Globus pallidus (tissue), 1 donor: ENCODE measurements at places on chromosomes 16 and 17.

DNA sequence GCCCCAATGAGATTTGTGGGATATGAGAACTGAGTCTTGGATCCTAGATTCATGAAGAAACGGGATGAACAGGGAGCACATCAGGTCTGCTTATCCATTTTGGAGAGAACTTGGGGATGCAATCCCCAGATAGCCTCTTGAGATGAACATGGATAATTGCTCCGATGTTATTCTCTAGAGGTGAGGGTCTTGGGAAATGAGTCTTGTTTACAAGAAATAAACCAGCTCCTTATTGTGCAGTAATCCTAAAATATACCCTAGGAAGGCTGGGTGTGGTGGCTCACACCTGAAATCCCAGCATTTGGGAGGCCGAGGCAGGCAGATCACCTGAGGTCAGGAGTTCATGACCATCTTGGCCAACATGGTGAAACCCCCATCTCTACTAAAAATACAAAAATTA, at the start of gene OR1D2:
OR1D2 (minus strand) TSS at position 101 of the 400 bp plus-strand sequence. CDS start 11,426 bp downstream, outside the sequence.
- no peak for DNase-seq

DNA sequence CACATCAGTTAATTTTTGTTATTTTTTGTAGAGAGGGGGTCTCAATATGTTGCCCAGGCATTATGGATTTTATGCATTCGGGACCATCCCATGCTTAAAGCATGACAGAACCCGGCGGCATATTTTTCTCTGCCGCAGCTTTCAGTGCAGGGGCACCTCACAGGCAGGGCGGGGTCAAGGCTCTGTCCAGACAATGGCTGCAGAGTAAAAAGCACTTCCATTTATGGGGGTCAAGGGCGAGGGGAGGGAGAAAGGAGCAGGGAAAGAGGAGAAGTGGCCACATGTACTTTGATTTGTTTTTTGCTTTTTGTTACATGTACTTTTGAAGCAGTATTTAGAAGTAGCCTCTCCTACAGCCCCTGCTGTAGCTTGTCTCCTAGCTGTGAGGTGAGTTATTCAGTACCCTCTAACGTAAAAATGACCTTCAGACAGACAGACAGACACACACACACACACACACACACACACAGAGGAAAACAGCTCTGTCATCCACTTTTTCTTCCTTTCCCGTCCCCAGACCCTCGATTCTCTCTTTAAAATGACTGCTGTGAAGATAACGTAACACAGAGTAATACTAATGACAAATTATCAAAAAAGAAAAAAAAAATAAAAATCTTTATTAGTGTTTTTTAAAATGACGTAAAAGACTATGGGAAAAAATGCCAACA, 856 bp upstream of the SCPEP1 start:
- DNase-seq: no peak

DNA sequence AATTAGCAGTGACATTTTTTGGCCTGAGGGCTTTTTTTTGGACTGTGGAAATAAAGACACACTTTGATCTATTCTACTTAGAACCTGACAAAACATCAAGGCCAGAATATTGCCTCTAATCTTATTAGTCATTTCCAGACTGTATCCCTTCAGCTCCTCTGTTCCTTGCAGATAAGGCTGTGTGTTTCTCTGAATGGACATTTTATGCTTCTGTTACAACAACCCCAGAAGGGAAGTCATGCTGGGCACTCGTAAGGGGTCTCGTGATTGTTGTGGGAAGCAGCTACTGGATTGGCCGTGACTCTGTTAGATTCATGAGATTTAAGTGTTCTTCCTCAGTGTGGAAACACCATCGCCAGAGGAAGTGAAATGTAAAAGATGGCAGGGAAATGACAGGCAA, 31.6 kb upstream of the HS3ST2 start:
- DNase-seq: peak; percentile 45

DNA sequence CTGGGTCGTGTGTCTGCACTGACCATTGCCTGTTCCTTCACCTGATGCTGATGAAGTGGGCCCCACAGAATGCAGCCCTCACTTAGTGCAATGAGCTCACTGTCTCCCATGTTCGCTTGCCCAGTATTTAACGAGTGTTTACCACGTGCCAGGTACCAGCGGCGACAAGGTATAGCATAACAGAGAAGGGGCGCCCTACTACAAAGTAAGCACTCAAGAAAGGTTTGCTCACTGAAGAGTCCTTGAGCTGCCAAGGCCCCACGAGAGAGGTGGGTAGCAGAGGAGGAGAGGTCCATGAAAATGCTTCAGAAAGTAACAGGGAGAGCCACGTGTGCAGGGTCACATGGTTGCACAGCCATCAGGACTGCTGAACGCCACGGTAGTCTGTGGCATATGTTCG, 230.0 kb downstream of the NTN1 start:
- no peak for DNase-seq

DNA sequence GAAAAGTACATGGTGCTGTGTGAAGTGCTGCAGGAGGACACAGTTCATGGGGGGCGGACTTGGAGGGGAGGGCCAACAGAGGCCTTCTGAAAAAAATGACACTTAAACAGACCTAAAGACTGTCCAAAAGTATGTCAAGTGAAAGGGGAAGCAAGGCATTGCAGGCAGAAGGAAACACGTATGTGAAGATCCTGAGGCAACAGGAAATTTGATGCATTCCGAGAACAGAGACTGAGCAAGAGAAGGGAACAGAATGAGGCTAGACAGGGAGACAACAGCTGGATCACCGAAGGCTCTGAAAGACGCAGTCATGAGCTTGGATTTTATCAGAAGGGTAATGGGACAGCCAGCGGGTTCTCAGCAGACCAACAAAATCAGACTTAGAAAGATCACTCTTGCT, 1.1 kb downstream of the IFT20 start:
- DNase-seq: no peak

- no peak for DNase-seq
These were observed 236.4 kb downstream of the HS3ST3A1 start for GRCh38 chr17:13365331-13365730.

- no peak for DNase-seq
These were observed 47.5 kb downstream of the OR1D5 start for GRCh38 chr17:3015890-3016289.
